Activated CD4-positive, alpha-beta T cell treated with anti-CD3 and anti-CD28 coated beads for 36 hours (primary cell): ENCODE measurements at places on chromosomes 3 and 15. TPM values are rescaled to one million over a fixed set of nuclear protein-coding genes. Genes with fewer than 3 reads are reported as not detected.

The ECE2 gene
- total RNA-seq = not detected

The KCNMB3 gene
- total RNA-seq = 0.23 TPM

DNA sequence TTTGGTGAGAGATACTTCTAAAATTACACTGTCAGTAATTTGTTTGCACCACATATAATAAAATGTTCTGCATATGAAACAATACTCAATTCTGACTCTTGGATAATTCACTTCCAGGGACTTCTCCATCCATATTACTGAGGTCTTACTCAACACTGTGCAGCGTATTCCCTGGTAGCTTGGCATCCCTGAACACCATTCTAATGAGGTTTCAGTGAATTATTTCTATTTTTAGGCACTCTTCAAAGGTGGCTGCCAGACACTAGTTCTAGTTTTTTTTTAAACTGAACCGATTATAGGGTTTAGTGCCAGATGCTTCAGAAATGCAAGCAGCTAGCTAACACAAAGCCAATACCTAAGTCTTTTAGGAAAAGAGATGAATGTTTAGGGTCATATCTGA lies 283.3 kb downstream of the FEZF2 start:
- no peak for DNase-seq

- DNase-seq = peak; percentile 37
These were observed 67.6 kb downstream of the SLC6A11 start for GRCh38 chr3:10883478-10884234.

The CCR8 gene
- total RNA-seq = 0.75 TPM

DNA sequence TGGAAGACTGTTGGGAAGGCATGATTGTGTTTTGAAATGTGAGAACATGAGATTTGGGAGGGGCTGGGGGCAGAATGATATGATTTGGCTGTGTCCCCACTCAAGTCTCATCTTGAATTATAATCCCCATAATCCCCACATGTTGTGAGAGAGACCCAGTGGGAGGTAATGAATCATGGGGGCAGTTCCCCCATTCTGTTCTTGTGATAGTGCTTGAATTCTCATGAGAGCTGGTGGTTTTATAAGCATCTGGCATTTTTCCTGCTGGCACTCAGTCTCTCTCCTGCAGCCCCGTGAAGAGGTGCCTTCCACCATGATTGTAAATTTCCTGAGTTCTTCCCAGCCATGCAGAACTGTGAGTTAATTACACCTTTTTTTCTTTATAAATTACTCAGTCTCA lies 430.5 kb downstream of the OTOL1 start:
- no peak for DNase-seq

The UNC13C gene
- not detected for total RNA-seq

The C3orf49 gene
- not detected for total RNA-seq

DNA sequence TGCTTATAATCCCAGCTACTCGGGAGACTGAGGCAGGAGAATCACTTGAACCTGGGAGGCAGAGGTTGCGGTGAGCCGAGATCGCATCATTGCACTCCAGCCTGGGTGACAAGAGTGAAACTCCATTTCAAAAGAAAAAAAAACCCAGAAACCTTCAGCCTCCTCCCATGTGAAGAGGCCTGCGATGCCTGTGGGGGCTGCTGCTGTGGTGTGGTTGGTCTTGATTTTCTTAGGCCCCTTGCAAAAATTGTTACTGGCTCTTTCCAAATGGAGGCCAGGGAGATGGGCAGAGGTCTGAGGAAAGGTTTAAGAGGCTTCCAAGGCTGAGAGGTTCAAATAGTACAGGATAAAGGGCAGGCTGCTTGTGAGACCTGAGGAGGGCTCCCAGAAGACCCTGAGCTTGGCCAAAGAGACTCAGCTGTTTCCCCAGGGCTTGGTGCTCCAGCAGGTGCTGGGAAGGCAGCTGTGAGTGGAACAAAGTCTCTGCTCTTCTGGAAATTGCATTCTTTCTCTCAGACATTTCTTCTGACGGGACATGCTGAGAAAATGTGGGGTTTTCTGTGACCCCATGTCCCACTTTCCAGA lies 18.4 kb downstream of the GCSAM start:
- DNase-seq = no peak

The PLAAT1 gene
- total RNA-seq = not detected

GRCh38 chr3:13519006-13519791 lies 29.7 kb upstream of the FBLN2 start:
- no peak for DNase-seq

DNA sequence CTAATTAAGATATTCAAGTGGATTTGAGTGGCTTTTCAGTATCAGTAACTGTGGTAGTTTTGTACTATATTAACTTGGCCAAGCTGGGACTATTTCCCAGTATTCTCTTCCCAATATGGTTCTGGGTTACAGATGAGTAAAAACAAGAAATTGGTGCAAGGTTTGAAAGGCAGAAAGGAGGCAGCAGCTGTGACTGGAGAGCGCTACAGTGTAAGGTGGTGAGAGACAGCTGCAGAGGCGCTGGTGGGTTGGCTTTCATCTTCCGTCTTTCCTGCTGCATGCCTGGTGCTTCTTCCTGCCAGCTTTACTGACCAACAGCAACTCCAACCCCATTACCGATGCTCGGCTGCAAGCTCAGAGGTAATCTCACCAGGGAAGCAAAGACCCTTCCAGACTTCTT lies 9.8 kb downstream of the DPH3 start:
- peak; percentile 17 for DNase-seq

The GRK7 gene
- not detected for total RNA-seq

GRCh38 chr3:78863306-78864203 lies 904.2 kb downstream of the ROBO1 start:
- DNase-seq = no peak

GRCh38 chr3:140251678-140252077 lies 316.7 kb downstream of the CLSTN2 start:
- no peak for DNase-seq

The RBM5 gene
- total RNA-seq = 118 TPM

The LXN gene
- 12.5 TPM for total RNA-seq

The AP3B2 gene
- total RNA-seq = 0.39 TPM

The LSAMP gene
- not detected for total RNA-seq
